Retinal pigment epithelial cell (primary cell): ENCODE measurements at places on chromosomes 3 and 15.

- no peak for DNase-seq
Observed at GRCh38 chr3:166569589-166569988, 732.4 kb upstream of the BCHE start.

DNA sequence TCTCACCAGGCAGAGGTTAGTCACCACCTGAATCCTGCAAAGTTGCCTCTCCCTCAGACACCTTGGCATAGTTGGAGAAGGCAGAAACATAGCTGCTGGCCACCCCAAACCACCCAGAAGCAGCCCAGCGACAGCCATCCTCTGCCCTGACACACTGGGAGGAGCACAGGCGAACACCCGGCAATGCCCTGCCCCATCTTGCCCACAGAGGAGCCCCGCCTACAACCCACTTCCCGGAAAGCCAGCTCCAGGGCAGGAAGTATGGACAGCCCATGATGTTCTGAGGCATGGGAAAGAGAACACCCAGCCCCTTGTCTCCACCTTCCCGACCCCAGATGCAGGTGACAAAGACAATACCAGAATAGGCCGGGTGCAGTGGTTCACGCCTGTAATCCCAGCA, 12.6 kb upstream of the SHISA5 start:
- DNase-seq: no peak

- no peak for DNase-seq
Observed at GRCh38 chr3:194084284-194084683, 51.7 kb upstream of the HES1 start.

GRCh38 chr15:31261266-31262142, 65.1 kb upstream of the KLF13 start:
- no peak for DNase-seq

DNA sequence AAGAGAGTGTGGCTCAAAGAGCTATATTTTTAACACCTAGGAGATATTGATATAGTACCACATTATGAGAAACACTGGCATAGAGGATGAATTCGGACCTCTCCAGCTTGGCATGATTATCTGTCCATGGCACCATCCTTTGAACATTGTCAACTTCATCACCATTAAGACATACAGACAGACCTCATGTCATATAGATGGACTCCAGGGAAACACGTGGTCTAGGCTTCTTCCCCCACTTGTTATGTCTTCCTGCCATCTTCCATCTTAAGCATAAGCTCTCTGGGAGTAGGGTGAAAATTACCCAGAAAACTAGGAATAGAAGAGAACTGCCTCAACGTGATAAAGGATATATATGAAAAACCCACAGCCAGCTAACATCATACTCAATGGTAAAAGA, 51.8 kb downstream of the OCA2 start:
- DNase-seq: no peak

DNA sequence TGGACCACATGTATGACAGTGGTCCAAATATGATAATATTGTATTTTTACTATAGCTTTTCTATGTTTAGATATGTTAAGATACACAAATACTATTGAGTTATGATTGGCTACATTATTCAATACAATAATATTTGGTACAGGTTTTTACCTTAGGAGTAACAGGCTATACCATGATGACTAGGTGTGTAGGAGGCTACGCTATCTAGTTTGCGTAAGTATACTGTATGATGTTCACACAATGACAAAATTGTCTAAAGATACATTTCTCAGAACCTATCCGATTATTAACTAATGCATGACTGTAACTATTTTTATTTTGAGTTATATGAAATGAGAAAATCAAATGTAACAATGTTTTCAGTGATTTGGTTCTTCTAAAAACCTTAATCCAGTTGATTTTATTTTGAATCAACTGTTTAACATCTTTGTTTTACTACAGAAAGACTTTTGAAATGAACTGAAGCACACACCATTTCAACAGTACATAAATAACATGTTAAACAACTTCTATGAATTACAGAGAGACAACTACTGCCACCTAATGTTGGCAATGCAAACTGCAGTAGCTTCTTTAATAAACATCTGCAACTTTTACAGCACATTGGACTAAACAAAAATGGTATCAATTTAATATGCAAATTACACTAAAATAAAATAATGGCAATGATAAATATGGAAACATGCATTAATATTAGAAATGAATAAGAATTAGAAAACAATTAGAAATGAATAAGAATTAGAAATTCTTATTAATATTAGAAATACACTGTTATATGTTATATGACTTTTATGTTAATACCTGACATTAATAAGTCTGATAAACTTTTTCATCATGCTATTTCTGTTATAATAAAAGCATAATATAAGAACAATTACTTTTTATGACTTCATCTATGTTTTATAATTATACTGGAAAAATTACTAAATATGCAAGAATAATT, 255.7 kb downstream of the MBNL1 start:
- no peak for DNase-seq

DNA sequence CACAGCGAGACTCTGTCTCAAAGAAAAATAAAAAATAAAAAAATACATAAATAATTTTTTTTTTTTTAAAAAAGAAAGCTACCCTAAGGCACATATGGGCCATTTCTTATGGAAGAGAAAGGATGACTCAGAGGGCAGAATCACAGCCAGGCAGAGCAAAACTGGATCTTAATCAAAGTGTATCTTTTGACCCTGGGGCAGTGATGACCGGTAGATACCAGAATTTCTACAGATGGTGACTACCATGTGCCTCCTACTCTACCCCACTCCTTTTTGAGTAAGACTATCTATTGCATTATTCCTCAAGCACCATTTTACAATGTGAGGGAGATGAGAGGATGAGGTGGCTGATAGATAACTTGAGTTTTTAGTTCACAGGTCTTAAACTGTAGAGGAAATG, 26.0 kb downstream of the TARS3 start:
- no peak for DNase-seq

GRCh38 chr3:129122412-129123011, 908 bp upstream of the RAB43 start:
- DNase-seq: no peak

GRCh38 chr15:37900326-37901221, 33.9 kb upstream of the TMCO5A start:
- DNase-seq: no peak

GRCh38 chr15:49979705-49980382, 139.2 kb downstream of the ATP8B4 start:
- no peak for DNase-seq

DNA sequence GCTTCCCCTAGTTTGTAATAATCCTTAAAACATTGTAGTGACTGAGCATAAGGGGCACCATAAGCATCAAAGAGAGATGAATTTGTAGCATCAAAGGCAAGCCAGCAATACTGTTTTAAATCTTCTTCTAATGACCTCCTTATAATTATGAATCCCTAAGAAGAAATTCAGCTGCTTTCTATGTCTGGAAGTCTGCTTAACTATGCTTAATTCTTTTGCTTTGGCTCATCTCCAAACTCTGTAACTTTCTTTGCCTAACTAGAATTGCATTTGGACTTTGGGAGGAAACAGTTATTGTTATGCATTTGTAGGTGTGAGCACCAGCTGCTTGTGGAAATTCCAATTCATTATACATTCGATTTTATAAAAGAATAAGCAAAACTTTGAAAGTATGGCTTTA, 117.7 kb upstream of the SPATA16 start:
- DNase-seq: peak; percentile 43

GRCh38 chr15:78069052-78069414, 8.5 kb downstream of the TBC1D2B start:
- no peak for DNase-seq

- DNase-seq: no peak
Observed at GRCh38 chr15:74041777-74042435, 40.4 kb downstream of the GOLGA6A start.

DNA sequence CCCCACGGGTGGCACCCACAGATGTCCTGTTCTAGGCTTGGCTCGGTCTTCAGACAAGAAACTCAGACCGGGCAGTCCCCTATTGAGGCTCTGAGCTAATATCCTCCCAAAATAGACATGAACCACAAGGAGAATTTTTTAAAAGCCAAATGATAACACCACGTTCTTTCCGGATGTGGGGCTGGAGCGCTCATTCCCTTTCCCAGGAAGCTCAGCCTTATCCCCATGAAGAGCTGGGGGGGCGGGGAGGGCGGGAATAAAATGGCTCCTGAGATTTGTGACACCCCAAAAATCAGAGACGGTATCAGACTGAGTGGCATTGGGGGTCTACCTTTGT, 1.1 kb downstream of the SLC6A1 start:
- no peak for DNase-seq

DNA sequence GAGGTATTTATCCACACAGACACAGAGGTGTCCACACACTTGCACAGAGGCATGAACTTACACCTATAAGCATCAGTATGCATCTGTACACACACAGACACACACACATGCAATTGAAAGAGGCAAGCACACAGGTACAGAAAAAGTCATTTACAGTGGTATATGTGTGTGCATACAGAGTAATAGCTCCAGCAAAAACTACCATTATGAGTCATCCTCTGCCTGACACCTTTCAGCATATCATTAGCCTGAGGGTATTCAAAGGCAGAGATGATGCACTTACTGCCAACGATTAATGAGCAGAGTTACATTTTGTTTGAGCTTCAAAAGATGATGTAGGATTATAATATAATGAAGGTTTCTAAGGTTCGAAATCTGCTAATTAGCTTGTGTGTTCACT, 100.3 kb upstream of the TPRG1 start:
- DNase-seq: peak; percentile 2

DNA sequence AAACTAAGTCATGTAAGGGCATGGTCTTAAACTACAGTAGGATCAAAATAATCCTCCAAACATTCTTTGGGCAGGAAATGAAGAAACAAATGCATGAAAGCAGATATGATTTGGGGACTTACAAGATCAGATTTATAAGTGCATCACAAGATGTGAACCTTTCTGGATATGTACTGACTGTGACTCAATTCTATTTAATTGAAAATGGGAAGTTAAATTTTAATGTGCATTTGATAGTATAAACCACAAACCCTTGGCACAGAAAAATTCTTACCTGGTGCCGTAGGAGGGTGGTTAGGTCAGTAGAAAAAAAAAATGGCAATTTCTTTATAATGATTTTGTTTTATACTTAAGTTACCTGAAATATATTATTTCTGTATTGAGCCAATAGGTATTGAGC, 262.5 kb upstream of the TGFBR2 start:
- DNase-seq: no peak

DNA sequence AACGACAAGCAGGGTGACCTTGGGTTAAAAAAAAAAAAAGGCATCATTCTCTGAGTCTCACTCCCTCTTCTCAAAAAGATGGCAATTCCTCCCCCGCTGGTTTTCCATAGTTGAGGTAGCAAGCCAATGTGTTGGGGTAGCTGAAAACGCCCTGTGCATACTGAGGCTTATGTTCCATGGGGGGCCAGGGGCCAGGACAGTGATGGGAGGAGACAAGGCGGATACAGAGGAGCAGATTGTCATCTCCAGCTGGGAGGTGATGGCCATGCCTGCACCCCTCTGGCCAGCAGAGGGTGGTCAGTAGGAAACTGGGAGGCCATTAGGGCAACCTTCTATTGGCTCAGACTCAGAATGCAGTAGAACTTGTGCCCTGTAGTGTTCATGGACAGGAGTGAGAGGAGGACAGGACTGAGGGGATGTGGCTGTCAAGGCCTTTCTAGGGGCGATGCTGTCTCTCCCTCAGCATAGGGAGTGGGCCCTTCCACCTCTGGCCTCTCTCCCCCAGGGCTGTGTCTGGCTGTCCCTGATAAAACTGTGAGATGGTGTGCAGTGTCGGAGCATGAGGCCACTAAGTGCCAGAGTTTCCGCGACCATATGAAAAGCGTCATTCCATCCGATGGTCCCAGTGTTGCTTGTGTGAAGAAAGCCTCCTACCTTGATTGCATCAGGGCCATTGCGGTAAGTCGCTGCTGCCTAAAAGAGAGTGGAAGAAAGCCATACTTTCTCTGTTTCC, 1.9 kb downstream of the TF start:
- no peak for DNase-seq

GRCh38 chr3:37417297-37418082, 243.1 kb upstream of the LRRFIP2 start:
- DNase-seq: no peak

DNA sequence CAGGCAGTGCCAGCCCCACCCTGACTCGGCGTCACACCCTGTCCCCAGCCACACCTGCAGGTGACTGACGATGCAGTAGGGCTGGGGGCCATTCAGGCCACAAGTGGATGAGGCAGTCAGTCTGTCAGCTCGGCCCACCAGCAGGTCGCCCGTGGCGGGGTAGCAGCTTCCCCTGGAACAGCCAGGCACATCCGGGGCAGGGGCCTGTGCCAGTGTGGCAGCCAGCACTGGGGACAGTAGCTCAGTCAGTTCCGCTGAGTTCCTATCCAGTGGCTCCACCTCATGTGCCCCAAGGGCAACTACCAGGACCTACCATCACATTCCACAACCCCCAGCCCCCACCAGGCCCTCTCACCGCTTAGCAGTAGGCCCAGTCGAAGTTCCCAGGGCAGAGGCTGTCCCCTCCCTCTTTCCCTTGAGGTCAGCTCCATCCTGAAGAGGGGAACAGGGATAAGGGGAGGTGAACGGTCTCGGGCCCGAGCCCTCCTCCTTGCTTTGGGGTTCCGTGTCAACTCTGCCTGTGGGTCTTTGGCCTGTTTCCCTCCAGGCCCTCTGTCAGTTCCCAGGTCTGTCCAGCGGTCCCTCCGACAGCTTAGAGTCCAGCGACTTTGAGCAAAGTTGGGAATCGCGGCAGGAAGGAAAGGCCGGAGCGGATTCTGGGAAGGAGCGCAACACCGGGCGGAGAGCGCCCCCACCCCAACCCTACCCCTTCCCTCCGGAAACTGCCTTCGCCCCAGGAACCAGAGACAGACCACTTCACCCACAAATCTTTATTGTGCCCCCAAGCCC, at the start of gene LAMB2:
Gene LAMB2 (minus strand): TSS at position 614 of the 789 bp plus-strand sequence. CDS start 183 bp downstream, at position 431.
- peak; percentile 54 for DNase-seq

DNA sequence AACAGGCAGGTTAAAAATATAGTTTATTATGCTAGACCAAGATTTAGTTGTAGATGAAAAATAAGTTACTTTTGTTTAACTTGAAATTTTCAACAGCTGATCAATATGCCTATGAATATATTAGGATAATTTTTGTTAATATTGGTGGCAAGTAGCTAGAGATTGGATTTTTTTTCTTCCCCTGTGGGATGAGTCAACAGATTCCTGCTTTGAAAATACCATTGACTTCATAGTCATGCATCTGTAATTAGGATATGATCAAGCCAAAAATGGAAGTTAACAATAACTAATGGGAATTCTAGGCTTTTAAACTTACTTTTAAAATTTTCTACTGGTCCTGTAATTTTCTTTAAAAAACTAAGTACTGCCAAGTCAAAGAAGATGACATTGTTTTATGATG, 211.7 kb downstream of the ZIC1 start:
- DNase-seq: no peak

GRCh38 chr3:5411786-5412185, 224.3 kb downstream of the EDEM1 start:
- no peak for DNase-seq

DNA sequence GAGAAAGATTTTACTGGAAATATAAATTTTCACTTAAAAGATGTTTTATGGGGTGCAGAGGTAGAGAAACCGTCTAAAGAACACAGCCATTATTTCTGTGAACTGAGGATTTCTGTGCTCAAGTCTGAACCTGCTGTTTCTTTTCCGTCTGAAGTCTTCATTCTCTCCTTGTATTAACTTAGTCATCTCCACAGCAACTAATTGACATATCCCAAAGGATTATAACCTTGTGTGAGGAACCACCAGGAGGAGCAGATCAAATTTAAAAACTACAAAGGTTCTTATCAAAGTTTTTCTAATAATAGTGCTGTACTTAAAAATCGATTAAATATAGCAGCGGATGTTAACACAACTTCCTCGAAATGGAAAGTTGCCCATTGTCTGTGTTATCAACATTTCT, 31.1 kb upstream of the ICE2 start:
- DNase-seq: no peak
